ENCODE measurements at places on chromosomes 12 and 14.

GRCh38 chr14:57388067-57388466, 2.3 kb upstream of the NAA30 start:
- DNase-seq: no peak

DNA sequence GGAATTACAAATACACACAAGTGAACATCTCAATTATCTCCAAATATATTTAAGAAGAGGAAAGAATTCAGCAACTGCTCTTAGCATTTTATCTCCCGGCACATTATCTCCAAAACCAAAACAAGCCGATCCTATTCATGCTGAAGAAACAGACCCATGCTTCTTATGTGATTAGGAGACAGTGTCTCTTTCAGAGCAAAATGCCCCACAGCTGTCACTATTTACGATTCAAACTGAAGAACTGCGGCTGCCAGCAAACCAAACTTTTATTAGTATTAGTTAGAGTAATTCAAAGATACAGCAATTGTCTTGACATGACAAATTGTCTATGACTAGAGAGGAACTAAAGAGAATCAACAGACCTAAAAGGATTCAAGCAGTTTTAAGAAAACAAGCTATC, 79.4 kb downstream of the SETD3 start:
- no peak for DNase-seq

DNA sequence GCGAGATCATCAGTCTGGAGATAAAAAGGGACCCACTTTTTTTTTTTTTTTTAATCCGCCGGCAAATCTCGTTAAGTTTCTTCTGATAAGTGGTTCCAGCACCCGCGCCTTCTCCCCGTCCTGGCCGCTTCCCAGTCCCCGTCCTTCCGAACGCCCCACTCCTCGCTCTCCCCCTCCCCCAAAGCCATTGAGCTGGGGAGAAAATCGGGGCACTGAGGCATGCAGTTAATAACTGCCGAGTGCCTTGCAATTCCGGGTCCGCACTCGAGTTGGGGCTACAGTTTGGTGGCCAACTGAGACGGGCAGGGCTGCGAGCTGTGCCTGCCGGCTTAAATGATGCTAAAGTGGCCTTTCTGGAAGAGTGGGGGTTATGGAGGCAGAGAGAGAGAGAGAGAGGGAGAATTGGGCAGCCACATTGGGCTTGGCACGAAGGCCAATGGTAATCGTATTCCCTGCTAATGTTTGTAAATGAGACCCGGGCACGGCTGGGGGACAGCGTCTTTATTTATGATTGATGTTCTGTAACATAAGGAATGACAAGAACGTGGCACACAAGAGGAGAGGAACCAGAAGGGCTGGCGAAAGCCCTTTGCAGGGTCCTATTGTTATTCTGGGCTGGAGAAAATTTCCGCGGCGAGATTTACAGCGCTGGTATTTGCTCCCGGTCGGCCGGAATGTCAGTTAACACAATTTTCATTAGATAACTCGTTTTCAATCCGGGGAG, 115.4 kb upstream of the MYL2 start:
- no peak for DNase-seq

- no peak for DNase-seq
Measured at GRCh38 chr12:44114906-44115305, 279.0 kb downstream of the TMEM117 start.

GRCh38 chr12:112936927-112937326, 1.3 kb upstream of the OAS3 start:
- DNase-seq: no peak

DNA sequence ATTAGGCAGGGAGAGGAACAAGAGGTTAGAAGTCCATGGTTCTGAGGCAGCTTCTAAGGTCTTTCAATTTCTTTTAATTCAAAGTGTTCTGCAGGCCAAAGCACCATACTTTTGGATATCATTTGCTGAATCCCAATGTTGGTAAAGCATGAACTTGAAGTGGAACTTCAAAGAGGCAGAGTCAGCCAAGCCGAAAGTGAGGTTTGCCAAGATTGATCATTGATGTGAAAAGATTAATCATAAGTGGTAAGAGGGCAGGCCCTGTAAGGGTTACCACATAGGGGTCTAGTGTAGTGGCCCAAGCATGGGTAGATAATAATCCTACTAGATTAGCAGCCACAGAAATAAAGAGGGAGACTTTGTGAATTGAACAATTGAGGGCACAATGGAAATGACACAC, 191.7 kb upstream of the DIO2 start:
- no peak for DNase-seq

- DNase-seq: no peak
Measured at GRCh38 chr12:52910248-52910883, 5.5 kb upstream of the KRT8 start.

DNA sequence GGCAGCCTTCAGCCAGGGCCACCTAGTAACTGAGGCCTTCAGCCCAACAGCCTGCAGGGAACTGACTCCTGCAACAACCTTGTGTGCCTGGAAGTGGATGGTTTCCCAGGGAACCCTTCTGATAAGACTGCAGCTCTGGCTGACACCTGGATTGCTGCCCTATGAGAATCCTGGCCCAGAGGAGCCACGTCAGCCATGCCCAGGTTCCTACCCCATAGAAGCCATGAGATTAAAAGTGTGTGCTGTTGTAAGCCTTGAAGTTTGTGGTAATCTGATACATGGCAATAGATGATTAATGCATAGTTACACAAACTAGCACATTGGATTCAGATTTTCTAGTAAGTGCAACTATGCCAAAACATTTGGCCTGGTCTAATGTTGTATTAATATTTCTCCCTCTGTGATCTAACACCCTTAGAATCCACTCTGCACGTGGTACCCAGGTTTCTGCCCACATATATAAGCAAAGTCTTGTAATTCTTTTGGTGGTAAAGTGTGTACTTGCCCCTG, 64.8 kb upstream of the BEGAIN start:
- DNase-seq: no peak

GRCh38 chr12:38886064-38886463, 19.3 kb downstream of the CPNE8 start:
- no peak for DNase-seq

DNA sequence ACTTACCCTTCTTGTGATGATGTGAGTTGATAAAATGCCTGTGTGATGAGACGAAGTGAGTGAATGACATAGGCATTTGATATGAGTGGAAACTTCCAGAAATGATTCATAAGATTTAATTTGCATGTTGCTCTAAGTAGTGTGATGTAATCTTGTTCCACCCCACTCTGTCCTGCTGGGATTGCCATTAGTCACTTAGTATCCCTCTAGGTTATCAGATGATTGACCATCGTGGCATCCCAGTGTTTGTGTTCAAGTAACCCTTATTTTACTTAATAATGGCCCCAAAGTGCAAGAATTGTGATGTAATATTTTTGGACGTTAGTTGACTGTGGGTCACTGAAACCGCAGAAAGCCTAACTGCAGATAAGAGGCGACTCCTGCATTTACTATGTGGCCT, 214.4 kb upstream of the DIO2 start:
- DNase-seq: no peak

- no peak for DNase-seq
Measured at GRCh38 chr14:80419769-80420168, 208.5 kb upstream of the DIO2 start.

All from left forelimb (tissue), 1 donor.